ENCODE measurements at places on chromosomes 2 and 18.

DNA sequence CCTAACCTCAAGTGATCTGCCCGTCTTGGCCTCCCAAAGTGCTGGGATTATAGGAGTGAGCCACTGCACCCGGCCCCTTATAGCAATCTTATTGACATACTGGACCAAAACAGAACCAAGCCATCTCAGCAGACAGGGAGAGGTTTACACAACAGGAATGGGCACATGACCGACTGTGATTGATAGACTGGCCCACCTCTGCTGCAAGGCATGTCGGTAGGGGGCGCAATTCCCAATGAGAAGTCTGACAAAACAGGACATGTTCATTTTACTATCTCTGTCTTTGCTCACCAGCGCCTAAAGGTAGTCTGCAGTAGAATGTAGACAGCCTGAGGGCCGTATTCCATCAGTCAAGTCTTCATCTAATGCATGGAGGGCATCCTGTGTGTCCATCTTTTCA is 2.0 kb downstream of the LYPD6B start:
- DNase-seq, result no peak

GRCh38 chr2:235605312-235606003 is 111.6 kb downstream of the AGAP1 start:
- peak; percentile 28 for DNase-seq

DNA sequence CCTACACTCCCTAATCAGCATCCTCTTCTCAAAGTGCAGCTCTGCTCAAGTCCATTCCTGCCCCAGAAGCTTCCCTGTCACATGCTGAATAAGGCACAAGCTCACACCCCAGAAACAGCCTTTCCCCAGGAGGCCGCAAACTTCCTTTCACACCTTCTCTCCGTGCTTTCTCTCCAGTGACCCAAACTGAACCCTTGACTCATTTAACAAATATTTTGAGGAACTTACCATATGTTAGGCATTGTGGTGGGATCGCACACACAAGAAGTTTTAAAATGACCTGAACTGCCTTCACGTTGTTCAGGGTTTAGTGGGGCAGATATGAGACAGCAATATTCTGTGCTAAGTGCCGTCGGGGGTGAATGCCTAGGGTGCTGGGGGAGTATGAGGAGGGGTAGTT is 161.3 kb downstream of the INSIG2 start:
- no peak for DNase-seq

DNA sequence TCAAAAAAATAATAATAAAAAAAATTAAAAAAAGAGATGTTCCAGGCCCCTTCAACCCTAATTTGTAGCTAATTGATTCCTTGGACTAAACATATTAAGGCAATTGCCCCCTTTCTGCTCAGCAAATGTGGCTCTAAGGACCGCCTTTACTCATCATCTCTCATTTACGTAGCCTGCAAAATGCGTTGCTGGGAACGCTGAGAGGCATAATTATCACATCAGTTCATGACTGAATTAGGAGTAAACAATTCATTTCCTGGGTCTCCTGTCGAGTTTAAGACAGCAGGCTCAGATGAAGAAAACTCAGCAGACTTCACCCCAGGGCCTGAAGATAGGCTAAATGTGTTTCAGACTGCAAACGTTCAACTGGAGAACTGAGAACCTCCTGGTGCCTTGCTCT is 413.5 kb downstream of the NBAS start:
- DNase-seq, result no peak

GRCh38 chr2:53969285-53969967 is 1.4 kb downstream of the PSME4 start:
- DNase-seq, result peak; percentile 11

GRCh38 chr18:63132819-63133200 is 186.8 kb downstream of the BCL2 start:
- DNase-seq, result no peak

- DNase-seq, result no peak
Measured at GRCh38 chr2:144078802-144079724, 440.9 kb downstream of the ZEB2 start.

- peak; percentile 20 for DNase-seq
Measured at GRCh38 chr2:207469943-207470729, 59.6 kb upstream of the CREB1 start.

- DNase-seq, result no peak
Measured at GRCh38 chr2:215394102-215394805, 41.6 kb downstream of the FN1 start.

GRCh38 chr2:227503433-227504406 is 31.8 kb downstream of the AGFG1 start:
- no peak for DNase-seq

- no peak for DNase-seq
Measured at GRCh38 chr2:233005096-233005495, 8.0 kb downstream of the NGEF start.

DNA sequence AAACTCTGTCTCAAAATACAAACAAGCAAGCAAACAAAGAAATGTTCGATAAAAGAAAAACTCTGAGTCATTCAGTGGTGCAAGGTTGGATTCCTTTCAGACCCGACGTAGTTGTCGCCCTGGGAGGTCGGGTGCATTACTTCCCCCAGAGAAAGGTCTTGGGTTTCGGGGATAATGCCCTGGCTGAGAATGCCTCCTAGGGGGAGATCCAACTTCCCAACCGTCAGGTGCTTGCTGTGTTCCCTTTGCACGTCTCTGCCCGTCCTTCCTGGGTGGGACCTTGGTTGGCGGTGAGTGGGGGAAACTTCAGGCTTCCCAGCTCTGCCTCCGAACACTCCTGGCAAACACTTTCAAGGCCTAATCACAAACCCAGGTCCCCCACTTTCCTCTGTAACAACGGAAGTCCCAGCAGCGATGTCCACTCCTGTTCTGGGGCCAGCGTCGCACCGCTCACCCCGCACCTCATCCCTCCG is 609 bp downstream of the TPGS2 start:
- peak; percentile 27 for DNase-seq

DNA sequence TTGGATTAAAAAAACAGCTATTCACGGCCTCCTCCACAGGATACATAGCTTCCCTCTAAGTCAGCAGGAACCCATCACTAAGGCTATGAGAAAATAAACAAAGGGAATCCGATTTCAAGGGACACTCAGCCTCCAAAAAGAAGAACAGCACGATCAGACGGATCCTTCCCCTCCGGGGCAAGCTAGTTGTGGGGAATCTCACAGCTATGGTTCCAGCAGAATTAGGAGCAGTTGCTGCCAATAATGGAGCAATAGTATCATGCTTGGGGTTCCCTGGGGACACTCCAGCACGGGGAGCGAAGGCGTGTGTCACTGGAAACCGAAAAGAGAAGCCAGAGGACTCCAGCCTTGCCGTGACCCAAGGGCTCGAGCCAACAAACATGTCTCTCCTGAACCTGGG is 163.1 kb downstream of the TTC32 start:
- DNase-seq, result no peak

- no peak for DNase-seq
Measured at GRCh38 chr2:189558516-189559272, 21.9 kb downstream of the SLC40A1 start.

DNA sequence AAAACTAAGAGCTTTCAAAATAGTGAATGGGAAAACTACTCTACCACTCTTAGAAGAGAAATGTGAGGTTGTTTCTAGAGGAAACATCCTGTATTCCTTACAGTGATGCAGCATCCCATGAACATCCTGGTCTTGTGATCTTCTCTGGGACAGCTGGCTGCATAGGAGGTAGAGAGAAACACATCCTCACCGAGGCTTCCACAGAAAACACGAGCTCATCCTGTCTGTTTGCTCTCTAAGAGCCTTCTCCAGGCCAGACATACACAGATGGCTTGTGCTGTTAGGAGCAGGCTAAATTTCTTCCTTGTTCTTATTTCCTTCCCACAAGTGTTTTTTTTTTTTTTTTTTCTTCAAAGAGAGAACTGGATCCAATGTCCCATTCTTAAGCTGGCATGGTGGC is 14.7 kb upstream of the FZD7 start:
- no peak for DNase-seq

- no peak for DNase-seq
Measured at GRCh38 chr2:227411320-227411989, 23.7 kb upstream of the SCYGR1 start.

DNA sequence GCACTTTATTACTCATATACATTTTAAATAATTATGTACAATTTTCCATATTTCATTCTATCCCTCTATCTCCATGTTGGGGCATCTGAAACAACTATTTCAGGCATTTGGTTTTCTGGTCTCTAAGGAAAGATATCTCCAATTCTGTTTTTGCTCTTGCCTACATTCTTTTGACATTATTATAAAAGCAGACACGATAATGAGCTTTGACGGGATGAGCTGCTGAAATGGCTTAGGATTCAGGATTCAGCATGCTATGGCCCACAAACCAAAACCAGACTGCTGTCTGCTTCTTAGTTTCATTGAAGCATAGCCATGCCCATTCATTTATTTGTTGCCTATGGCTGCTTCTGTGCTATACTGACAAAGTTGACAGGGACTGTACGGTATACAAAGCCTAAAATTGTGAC is 42.7 kb upstream of the GLS start:
- DNase-seq, result no peak

DNA sequence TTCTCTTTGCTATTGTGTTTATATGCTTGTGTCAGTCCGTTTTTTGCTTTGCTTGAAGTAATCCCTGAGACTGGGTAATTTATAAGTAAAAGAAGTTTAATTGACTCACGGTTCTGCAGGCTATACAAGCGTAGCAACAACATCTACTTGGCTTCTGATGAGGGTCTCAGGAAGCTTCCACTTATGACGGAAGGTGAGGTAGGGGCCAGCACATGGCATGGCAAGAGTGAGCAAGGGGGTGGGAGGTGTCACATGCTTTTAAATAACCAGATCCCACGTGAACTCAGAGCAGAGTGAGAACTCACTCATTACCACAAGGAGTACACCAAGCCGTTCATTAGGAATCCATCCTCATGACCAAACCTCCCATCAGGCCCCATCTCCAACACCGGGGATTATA is 540.3 kb downstream of the TDRD15 start:
- no peak for DNase-seq

- DNase-seq, result no peak
Measured at GRCh38 chr18:24731158-24731557, 270.7 kb downstream of the HRH4 start.

DNA sequence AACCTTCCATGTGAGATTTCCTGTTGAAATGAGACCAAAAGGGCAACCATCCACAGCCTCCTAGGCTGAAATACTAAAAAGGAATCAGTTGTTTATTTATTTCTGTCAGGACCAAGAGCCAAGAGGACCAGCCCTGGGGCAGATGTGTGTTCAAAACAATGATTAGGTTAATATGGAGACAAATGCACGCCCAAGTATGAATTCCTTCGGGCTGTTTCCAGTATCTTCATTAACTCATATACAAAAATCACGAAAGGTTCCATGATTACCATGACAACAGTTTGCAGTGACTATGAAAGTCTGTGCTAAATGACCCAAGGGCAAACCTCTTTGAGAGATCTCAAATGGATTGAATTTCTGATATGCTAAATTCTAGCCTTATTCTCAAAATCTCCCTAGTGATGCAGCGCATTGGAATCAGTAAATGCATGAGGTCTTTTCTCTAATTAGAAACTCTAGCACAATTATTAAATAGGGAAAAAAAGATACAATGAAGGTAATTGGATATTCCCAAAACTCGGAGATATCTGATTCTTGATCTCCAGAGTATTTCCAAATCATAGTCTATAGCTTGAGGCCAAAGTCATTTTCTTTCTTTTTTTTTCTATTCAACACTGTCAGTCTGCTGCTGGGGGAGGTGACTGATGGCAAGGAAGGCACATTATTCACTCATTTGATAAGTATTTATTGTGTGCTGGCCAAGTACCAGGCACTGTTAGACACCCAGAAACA is 35.6 kb downstream of the VIT start:
- DNase-seq, result no peak

GRCh38 chr2:16199882-16200553 is 259.7 kb downstream of the MYCN start:
- DNase-seq, result no peak

GRCh38 chr2:10891848-10892247 is 19.9 kb upstream of the KCNF1 start:
- DNase-seq, result no peak

GRCh38 chr2:12008425-12009061 is 262.1 kb downstream of the LPIN1 start:
- DNase-seq, result no peak

DNA sequence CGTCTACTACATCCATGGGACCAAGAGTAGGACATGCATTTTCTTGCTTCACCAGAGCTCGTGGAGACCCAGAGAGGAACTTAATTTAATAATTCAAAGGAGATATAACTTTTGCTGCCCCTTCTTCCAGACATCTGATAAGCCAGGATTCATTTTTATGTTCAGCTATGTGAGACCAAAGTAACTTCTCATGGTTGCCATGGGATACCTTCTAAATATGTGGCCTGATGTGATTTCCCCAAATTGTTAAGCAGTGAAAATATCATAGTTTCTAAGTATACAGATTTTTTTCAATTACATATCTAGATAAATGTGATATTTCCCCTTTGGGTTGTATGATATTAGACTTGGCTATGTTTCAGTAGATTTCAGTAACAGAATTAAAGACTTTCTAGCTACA is 185.5 kb upstream of the FN1 start:
- no peak for DNase-seq

- no peak for DNase-seq
Measured at GRCh38 chr2:180205621-180206235, 198.6 kb upstream of the CWC22 start.

- DNase-seq, result no peak
Measured at GRCh38 chr2:132754392-132754791, 84.4 kb upstream of the LYPD1 start.

- no peak for DNase-seq
Measured at GRCh38 chr2:199554026-199554425, 96.3 kb upstream of the SATB2 start.

- no peak for DNase-seq
Measured at GRCh38 chr2:180413336-180413735, 406.2 kb upstream of the CWC22 start.

DNA sequence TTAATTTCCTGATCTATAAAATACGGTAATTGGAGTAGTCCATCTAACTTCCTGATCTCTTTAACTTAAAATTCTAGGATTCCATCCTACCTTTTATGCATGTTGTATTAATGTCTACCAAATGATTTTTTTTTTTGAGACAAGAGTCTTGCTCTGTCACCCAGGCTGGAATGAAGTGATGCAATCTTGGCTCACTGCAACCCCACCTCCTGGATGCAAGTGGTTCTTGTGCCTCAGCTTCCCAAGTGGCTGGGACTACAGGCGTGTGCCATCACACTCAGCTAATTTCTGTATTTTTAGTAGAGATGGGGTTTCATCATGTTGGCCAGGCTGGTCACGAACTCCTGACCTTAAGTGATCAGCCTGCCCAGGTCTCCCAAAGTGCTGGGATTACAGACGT is 47.8 kb downstream of the CFAP36 start:
- no peak for DNase-seq

DNA sequence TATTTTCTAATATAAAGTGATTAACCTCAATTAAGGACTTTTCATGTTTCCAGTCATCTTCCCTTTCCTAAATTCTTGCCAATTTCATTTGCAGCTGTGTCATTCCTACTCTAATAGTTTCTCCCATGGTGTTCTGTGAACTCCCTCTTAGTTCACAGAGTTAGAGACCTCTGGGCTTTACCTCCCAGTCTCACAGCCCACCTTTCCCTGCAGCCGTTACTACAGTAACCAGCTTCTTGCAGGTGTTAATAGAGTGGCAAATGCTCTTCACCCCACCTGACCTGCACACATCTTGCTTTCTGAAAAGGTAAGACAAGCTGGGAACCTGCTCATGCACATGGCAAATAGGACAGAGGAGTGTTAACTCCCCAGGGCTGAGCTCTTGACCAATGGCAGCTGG is 250.1 kb downstream of the FBXO15 start:
- no peak for DNase-seq

Measured in DMS 273 treated with DMSO at 0.1 percent for 48 hours (cell line).